Activated CD4-positive, alpha-beta T cell treated with anti-CD3 and anti-CD28 coated beads, Interleukin-2, amount 50 U/mL, for 16 hours (primary cell): ENCODE measurements at places on chromosomes 2 and 18.

DNA sequence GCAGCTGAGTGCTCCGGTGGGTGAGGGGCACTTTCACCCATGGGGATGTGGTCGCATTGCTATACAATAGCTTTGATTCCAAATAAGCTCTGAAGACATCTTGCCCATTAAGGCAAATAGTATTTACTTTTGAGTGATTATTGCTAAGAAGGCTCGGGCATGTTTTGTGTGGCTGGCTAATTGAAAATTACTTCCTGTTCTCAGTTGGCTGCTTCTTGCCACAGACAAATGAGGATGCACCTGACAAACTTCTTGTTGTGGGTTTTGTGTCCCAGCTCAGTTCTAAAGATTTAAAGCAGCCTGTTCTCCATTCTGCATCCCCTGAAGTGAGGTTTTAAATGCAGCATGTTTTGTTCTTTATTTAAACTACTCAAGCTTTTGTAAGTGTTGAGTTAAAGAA lies 88.3 kb downstream of the KCNS3 start:
- DNase-seq: no peak

DNA sequence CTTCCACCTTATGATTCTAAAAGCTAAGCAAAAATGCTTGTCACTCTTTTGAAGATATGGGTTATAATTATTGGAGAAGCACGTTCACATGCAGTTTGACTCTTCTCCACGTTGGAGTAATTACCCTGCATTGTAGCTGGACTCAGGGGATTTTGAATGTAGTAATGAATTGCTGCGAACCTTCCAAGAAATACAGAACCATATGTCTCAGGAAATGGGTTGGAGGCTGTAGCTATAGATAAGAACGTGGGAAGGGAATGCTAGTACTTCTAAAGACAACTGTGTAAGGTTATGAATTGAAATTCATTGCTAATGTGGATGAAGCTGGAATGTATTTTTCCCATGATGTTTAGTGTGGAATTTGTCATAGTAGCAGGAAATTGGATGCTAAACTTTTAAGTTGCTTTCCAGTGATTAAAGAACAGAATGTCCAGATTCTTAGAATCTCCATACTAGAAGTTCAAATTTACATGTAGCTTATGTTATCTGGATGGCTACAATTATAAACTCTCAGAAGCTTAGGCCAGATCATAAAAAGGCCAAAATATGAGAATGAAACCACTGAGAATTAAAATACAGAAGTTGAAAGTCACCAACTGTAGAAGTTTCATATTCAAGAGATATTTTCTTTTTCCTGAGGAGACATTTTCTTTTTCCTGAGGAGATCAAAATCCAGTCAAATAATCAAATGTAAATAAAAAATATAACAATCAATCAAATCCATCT lies 27.3 kb upstream of the SPOPL start:
- no peak for DNase-seq

GRCh38 chr2:203637471-203638167 lies 68.8 kb upstream of the CD28 start:
- no peak for DNase-seq

- DNase-seq: no peak
Measured at GRCh38 chr2:71500426-71501079, 47.2 kb downstream of the DYSF start.

- no peak for DNase-seq
Measured at GRCh38 chr18:48986851-48987761, 36.3 kb upstream of the SMAD7 start.

GRCh38 chr2:65357095-65357958 lies 75.1 kb downstream of the SPRED2 start:
- no peak for DNase-seq

- no peak for DNase-seq
Measured at GRCh38 chr2:149686136-149687051, 98.8 kb upstream of the MMADHC start.

DNA sequence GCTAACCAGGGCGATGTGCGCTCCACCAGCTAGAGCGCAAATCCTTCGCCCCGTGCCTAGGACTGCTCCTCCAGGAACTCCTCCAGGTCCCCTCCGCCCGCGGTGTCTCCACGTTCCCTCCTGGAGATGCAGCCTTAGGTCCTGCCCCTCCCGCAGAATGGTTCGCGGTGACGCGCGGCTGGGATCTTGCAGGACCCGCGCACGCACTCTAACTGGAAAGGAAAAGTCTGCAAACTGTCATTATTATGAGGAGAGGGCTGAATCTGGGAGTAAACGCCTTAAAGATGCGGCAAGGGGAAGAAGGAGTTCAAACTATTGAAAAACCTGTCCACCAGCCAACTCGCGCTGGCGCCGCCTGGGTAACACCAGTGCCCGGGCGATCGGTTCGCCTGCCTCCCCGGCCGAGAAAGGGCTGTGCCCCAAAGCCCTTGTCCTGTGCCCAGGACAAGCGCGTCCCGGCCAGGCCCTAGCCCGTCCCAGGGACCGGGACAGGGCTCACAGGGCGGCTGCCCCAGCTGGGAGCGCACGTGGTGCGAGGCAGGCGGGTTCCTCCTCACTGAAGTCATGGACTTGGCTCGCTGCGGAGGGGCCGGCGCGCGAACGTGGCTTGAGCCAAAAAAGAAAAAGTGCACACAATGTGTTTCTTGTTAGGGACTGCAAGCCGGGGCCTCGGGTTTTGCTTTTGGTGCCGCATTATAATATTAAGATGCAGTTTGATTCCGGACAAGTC lies 5.5 kb upstream of the ID2 start:
- no peak for DNase-seq

DNA sequence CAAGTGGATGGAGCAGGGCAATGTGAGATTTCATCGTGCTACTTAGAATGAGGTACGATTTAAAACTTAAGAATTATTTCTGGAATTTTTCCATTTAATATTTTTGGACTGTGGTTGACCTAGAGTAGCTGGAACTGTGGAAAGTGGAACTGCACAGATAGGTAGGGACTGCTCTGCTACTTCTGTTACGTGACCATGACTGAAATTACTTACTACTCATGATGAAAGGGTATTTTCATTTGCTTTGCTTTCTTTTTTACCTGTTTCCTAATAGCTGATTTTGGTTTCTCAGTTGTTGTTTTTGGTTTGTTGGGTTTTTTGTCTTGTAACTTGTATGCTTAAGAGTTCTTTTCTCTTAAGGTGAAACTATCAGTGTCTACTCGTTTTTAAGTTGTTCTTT lies 11.4 kb downstream of the UBE2E3 start:
- DNase-seq: no peak

GRCh38 chr2:166376488-166376828 lies 714 bp upstream of the SCN9A start:
- no peak for DNase-seq

DNA sequence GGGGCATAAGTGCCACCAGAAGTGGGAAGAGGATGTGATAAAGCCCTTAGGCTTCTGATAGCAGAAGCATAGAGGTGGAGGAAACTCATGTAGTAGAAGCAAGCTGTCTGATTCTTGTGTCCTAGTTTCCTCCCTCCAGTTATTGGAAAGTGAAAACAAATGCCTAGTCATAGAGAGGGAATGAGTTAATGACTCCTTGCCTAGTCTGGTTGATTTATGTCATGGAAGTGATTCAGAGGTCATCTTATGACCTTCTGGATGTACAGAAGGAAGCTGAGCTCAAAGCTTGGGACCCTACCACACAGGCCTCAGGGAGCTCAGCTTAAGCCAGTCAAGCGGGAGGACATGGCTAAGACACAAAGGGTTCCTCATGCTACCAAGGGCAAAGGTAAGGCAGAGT lies 232.2 kb downstream of the THSD7B start:
- DNase-seq: no peak

DNA sequence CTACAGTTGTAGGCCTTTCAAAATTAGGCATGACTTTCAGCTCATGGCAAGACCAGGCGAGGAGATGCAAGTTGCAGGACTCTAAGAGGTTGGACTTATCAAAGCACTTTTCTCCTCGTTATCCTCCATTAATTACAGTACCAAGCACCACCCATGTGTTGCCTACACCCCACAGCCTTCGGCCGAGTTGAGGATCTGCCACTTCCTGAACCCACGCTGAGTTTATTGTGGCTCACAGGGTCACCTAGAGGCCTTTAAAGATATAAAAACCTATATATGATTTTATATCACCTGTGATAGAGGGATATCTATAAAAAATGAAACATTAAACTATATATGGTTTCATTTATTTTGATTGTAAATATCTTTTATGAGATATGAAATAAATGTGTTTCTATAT lies 2.6 kb downstream of the UGT1A10 start:
- DNase-seq: peak; percentile 2

GRCh38 chr2:51413726-51414125 lies 381.8 kb upstream of the NRXN1 start:
- DNase-seq: no peak

DNA sequence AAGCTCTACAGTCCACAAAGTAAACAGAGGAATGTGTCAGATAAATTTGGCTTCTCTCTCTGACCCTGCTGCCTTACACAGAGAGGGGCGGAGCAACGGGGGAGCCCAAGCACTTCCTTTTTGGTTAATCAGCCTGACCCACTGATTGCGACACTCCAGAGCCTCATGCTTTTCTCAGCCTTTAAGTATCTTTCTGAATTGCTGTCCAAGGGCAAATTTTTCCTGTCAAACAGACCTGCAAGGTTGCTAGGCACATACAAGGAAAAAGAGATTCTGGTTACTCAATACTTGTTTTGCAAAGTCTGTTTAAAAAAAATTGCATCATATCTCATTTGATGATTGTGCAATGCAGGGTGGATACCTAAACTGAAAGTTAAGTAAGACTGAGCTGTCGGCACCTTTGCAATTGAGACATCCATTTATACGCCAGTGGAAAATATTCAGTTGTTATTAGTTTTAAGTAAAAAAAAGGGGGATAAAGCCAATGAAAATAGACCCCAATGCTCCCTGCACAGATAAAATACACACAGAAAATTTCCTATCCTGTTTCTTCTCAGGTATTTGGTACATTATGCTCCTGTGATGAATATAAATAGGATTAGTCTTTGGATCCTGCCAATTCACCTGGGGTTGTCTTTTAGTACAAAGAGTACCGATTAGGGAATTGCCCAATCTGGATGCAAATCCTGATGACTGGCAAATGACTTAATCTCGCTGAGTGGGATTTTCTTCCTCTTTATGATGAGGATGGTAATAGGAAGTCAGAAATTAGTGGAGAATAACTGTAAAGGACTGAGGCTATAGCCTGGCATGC lies 260.2 kb upstream of the TRIB2 start:
- DNase-seq: peak; percentile 84
